ENCODE measurements at places on chromosomes 6 and 20.
A peak's percentile ranks its signal among the peaks of the same experiment; 100 is the strongest.

DNA sequence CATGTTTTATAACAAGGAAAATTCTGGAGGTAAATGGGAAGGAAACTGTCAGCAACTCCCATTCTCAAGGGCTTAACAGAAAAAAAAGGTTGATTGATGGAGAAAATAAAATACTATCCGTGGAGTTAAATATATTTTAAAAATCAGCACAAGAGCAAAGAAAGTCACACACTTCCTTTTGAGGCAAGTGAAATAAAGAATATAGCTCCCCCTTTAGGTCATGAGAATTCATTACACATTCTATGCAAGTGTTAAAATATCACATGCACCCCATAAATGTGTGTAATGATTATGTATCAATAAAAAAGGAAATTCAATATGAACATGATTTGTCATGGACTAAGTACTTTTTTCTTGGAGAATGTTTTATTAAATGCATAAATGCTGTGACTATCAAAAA is 349.2 kb downstream of the TPBG start:
- peak; percentile 4 for DNase-seq

- no peak for DNase-seq
Measured at GRCh38 chr6:87806099-87806498, 104.1 kb upstream of the AKIRIN2 start.

GRCh38 chr20:42957018-42957703 is 232.5 kb downstream of the PTPRT start:
- DNase-seq, result no peak

DNA sequence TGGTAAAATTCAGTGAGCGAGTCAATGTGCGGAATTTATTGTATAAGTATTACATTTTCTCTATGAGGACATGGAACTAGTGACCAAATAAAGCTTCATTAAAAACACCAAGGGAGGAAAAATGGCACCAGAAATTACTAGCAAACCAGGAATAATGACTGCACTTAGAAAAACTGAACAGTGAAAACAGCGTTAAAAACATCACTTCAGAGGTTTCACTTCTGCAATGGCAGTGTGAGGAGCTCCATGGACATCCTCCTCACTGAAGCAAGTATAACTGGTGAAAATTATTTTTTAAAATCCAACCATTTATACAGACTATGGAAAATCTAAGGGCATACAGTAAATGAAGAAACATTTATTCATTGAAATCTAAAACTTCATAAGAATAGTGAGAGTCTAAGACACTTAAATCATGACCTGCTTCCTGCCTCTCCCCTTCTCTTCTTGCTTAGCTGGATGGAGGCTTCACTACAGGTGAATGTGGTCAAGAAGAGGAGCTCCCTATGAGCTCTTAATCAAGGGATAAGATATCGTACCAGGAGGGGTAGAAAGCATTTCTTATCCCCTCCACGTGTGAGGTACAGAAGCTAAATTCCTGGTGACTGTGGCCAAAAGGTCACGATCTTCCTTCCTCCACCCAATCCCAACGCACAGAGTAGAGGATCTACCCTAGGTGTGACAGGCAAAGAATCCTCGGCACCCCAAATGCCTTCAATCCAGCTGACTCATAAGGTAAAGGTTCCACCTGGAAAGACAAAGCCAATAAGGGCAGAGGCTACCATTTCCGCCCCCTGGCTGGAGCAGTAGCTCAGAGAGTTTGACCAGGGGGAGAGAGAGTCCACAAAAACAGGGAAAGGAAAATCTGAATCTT is 12.3 kb upstream of the ASF1A start:
- no peak for DNase-seq

- no peak for DNase-seq
Measured at GRCh38 chr6:29947077-29947980, 5.0 kb downstream of the HLA-A start.

GRCh38 chr6:30157999-30158398 is 3.0 kb downstream of the TRIM10 start:
- no peak for DNase-seq

DNA sequence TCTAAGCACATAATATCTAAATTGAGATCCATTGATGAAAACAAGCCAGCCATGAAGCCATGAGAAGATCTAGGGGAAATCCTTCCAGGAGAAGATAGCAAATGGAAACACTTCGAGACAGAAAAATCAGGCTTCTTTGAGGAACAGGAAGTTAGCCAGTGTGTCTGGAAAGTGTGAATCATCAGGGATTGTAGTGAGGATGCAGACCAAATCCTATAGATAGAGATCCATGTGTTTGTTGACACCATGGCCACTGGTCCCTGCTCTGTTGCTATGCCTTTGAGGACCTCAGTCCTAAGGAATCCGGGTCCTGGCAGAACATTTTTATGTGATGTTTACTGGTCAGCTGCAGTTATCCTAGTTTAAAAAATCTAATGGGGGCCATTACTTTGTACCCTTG is 6.6 kb upstream of the ELOVL2 start:
- DNase-seq, result peak; percentile 71

- DNase-seq, result no peak
Measured at GRCh38 chr6:31423550-31423949, 20.2 kb downstream of the MICA start.

GRCh38 chr6:108350528-108350927 is 55.7 kb downstream of the AFG1L start:
- DNase-seq, result no peak

- DNase-seq, result no peak
Measured at GRCh38 chr6:28767133-28767532, 156.7 kb downstream of the TRIM27 start.

- no peak for DNase-seq
Measured at GRCh38 chr20:64154590-64155257, 9.5 kb upstream of the MYT1 start.

DNA sequence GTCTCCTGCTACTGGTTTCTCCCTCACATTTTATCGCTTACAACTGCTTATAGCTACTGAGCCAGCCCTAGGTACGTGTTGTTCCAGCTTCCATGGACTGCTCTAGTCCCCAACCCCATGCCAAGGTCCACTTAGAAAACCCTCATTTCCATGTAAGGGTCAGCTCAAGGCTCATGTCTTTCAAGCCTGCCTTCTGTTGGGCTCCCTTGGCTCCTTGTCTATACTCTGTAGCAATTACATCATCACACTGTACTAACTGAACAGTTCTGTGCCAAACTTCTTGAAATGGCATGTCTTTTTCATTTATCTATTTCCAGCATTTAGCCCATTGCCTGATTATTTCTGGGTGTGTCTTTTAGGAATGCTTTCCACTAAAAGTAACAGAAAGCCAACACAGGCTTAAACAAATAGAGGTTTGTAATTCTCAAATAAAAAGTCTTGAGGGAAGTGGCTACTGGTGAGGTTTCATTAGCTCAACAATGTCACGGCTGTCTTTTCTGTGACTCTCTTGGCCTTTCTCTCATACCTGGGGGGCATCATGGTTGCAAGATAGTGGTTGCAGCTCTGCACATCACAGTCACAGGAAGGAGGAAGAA is 317.6 kb downstream of the TPBG start:
- DNase-seq, result peak; percentile 3

DNA sequence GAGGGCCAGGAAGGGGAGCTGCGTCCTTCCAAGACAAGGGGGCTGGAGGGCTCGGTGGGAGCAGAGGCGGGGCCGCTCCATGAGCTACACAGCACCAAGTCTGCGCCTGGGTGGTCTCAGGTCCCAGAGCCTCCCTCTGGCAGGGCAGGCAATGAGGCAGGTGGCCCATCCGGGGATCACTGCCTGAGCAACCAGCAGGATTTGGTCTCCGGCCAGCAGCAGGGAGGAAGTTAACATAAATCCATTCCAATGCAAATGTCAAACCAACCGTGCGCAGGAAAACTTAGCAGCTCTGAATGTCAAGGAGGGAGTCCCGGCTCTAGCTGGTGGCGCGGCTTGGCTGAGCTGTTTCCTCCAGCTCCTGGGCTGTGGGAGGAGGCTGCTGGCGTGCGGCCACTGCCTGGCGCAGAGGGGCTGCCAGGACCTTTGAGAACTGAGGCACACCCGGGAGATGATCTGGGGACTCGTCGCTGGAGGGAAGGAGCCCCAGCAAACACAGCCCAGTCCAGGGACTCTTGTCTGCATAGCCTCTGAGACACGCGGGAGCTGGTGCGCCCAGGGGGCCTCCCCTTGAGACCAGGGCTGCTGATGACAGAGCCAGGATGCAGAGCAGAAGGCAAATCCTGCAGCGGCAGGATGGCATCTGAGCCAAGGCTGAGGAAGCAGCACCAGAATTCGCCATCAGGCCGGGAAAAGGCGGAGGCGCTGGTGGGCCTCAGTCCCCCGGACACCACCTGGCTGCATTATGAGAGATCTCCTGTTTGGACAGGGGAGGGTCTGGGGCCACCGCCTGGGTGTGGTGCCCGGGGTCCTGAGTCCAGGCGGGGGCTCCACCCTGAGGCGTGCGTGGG is 33.1 kb upstream of the CHRNA4 start:
- peak; percentile 8 for DNase-seq

GRCh38 chr6:137044366-137045221 is at the start of gene IL20RA:
TSS of gene IL20RA (minus strand) at chr6:137044965. CDS start at chr6:137044728, 237 bp downstream.
- peak; percentile 32 for DNase-seq

GRCh38 chr6:52331793-52332457 is 30.0 kb upstream of the PAQR8 start:
- DNase-seq, result no peak

- no peak for DNase-seq
Measured at GRCh38 chr6:33164176-33164575, 28.1 kb downstream of the COL11A2 start.

GRCh38 chr6:119764927-119765681 is 415.5 kb upstream of the MAN1A1 start:
- no peak for DNase-seq

- peak; percentile 7 for DNase-seq
Measured at GRCh38 chr20:11686820-11687543, 230.7 kb upstream of the BTBD3 start.

DNA sequence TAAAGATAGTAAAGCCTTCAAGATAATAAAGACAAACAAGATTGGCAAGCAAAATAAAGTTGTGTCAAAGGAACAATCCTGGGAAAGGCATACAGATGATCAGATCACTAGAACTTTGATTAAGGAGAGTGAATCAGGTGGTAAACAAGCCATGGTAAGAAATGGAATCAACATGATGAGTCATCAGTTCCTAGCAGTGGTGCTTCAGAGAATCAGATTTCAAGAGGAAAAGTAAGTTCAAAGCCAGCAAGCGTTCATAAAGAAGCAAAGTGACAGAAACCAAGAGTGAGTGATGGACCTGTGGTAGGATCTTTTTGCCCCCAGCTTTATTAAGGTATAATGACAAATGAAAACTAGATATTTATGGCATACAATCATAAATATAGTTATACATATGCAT is 340.4 kb downstream of the TPBG start:
- no peak for DNase-seq

GRCh38 chr20:55273149-55273548 is 732.2 kb downstream of the CBLN4 start:
- DNase-seq, result no peak

- no peak for DNase-seq
Measured at GRCh38 chr20:11778206-11778570, 139.5 kb upstream of the BTBD3 start.
